ENCODE measurements at places on chromosomes 1 and 21.

- no peak for DNase-seq
Measured at GRCh38 chr1:16237343-16237830, 404 bp upstream of the CPLANE2 start.

- no peak for DNase-seq
Measured at GRCh38 chr1:227884370-227885134, 63.2 kb downstream of the WNT9A start.

DNA sequence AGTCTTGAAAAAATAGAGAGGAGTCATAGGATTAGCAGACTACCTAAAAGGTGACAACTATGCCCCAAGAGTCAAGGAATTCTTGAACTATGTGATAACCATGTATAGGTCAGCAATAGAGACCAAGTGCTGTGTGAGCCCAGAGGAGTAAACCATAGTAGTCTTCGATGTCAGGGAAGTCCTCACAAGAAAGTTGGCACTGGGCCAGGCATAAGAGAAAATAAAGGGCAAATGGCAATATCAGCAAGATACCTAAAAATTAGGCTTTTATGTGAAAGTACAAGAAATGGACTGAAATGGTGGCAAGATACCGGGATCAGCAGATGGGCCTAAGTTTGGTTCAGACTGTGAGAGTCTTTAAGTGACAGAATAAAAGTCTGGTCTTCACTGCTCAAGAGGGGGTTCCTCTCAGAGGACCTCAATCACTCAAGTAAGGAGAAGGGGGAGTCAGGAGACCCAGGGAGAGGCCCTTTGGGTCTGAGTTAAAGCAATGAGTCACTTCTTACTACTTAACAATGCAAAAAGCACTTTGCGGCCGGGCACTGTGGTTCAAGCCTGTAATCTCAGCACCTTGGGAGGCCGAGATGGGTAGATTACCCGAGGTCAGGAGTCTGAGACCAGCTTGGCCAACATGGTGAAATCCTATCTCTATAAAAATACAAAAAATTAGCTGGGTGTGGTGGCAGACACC is 95.0 kb downstream of the TEX35 start:
- DNase-seq, result no peak

- no peak for DNase-seq
Measured at GRCh38 chr1:19079541-19080472, 123.3 kb upstream of the IFFO2 start.

GRCh38 chr1:198529414-198529813 is 11.1 kb downstream of the ATP6V1G3 start:
- no peak for DNase-seq

DNA sequence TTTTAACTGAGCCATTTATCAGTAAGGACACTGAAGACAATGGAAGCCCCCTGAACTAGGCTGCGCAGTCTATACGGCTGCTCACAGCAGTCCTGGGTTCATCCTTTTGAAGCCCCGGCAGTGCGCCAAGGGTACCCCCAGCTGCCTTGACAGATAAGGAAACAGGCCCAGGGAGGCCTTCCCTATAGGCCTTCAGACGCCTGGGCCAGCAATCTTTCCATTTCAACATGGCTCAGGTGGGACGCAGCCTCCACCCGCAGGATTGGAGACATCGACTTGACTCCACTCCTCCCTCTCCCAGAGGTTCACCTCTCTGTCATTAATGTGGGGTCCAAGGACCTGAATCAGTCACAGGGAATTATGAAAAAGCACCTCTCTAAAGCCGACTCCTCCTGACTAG is 2.8 kb upstream of the LYPD8 start:
- no peak for DNase-seq

DNA sequence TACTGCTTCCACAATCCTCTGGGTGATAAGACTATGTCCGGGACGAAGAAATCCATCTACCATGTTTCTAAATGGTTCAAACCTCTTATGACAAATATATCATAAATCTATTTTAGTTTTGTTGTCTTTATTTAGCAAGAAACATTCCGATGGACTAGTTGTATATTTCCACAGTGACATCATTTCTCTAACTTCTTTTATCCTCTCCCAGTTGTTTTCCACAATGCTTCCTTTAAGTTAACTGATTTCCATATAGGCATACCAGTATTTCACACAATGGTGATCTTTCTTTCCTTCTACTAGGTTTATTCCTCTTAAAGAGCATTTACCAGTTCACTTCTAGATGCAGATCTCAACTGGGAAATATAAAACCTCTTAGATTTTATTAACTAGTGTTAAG is 44.8 kb downstream of the USP1 start:
- no peak for DNase-seq

Measured in CD4-positive, alpha-beta T cell treated with Interleukin-6 at 100 ng/mL for 8 hours (primary cell).